ENCODE measurements at places on chromosomes 6 and 20.
A peak's percentile ranks its signal among the peaks of the same experiment; 100 is the strongest.

GRCh38 chr6:157229132-157229618 is 94.1 kb downstream of the TMEM242 start:
- DNase-seq, result peak; percentile 44

GRCh38 chr6:72218125-72218524 is 331.8 kb downstream of the RIMS1 start:
- no peak for DNase-seq

- no peak for DNase-seq
These were observed 39.8 kb upstream of the SLC17A4 start for GRCh38 chr6:25714765-25715164.

- DNase-seq, result peak; percentile 23
These were observed 263.5 kb downstream of the THBS2 start for GRCh38 chr6:168990019-168990751.

GRCh38 chr20:18416486-18416885 is 50.3 kb downstream of the DZANK1 start:
- DNase-seq, result no peak

DNA sequence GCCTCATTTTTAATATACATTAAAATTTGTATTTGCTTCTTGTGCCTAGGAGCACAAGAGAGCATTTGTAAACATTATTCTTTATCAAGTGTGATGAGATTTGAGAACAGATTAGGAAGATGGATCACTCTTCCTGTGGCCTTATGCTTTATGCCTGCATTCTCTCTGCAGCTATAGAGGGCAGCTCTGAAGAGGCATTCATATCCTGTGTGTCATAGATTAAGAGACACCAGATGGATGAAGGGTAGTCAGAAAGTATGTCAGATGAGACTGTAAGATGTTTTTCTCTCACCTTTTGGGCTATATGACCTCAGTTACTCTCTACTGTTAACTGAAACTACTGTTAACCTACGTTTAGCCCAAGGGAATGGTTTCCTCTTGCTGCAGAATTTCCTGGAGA is 61.4 kb downstream of the DNAH8 start:
- peak; percentile 89 for DNase-seq

Data from osteoblast (primary cell).